ENCODE measurements at places on chromosomes 6 and 20. TPM values are rescaled to one million over a fixed set of nuclear protein-coding genes. Genes with fewer than 3 reads are reported as not detected.

- no peak overlapping the region for H3K4me3 ChIP-seq
- H3K4me1 ChIP-seq, result no peaks in the 10 kb centered on the region
- H3K27me3 ChIP-seq, result peaks cover 60% of the 10 kb centered on the region
Measured at GRCh38 chr20:60553095-60553494, 594.9 kb downstream of the CDH26 start.

DNA sequence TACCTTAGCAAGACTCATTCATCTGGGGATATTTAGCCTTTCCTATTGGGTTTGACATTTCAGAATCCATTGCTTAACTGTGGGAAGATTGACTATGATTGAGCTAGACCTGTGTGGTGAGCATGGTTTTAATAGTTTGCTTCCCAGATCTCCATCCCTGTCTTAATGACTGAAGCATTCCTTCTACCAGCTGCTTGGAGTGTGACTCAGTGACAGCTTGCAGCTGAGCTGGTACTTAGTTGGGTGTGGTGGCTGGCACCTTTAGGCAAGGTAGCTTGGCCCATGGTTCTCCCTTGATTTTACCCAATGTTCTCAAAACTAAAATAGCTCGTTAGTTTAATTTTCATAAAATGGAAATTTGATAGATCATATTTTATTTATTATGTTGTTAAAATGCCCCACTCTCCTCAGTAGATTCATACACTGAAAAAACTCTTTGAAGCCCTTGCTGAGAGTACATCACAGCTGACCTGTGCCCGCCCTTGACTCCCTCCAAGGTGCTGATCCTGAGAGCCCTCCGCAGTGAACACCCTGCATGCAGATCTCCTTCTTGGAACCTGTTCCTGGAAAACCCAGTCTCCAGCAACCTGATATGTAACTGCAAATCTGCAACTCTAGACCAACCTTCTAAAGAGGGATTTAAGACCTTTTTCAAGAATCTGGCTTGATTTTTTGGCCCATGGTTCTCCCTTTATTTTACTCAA, 19.1 kb downstream of the DOK5 start:
- H3K27ac ChIP-seq, result no peak overlapping the region
- no peaks in the 10 kb centered on the region for H3K4me1 ChIP-seq
- DNase-seq, result no peak
- no peak overlapping the region for H3K4me3 ChIP-seq
- peaks cover 45% of the 10 kb centered on the region for H3K27me3 ChIP-seq

GRCh38 chr6:31972709-31973350, 892 bp upstream of the DXO start:
- DNase-seq, result no peak
- peak overlapping the region; percentile 100 for H3K27ac ChIP-seq
- peaks cover 69% of the 10 kb centered on the region for H3K36me3 ChIP-seq
- H3K27me3 ChIP-seq, result no peaks in the 10 kb centered on the region
- peak overlapping the region; percentile 80 for H3K4me3 ChIP-seq

GRCh38 chr20:23048283-23049200, 930 bp downstream of the THBD start:
- peaks cover 30% of the 10 kb centered on the region for H3K4me1 ChIP-seq
- peaks cover 8% of the 10 kb centered on the region for H3K36me3 ChIP-seq
- DNase-seq, result no peak
- H3K4me3 ChIP-seq, result peak overlapping the region; percentile 74

- H3K4me1 ChIP-seq, result peaks cover 15% of the 10 kb centered on the region
- no peak for DNase-seq
- no peaks in the 10 kb centered on the region for H3K27me3 ChIP-seq
- no peaks in the 10 kb centered on the region for H3K36me3 ChIP-seq
- no peak overlapping the region for H3K4me3 ChIP-seq
Measured at GRCh38 chr20:15199698-15200097, 862.3 kb upstream of the FLRT3 start.

GRCh38 chr20:19284400-19285178, 72.1 kb downstream of the SLC24A3 start:
- no peak overlapping the region for H3K4me3 ChIP-seq
- H3K36me3 ChIP-seq, result no peaks in the 10 kb centered on the region
- DNase-seq, result no peak

- DNase-seq, result peak; percentile 14
- H3K27me3 ChIP-seq, result no peaks in the 10 kb centered on the region
- peak overlapping the region; percentile 15 for H3K4me3 ChIP-seq
- peaks cover 15% of the 10 kb centered on the region for H3K36me3 ChIP-seq
- peak overlapping the region; percentile 54 for H3K27ac ChIP-seq
Measured at GRCh38 chr6:41578217-41579087, 32.3 kb downstream of the FOXP4 start.

DNA sequence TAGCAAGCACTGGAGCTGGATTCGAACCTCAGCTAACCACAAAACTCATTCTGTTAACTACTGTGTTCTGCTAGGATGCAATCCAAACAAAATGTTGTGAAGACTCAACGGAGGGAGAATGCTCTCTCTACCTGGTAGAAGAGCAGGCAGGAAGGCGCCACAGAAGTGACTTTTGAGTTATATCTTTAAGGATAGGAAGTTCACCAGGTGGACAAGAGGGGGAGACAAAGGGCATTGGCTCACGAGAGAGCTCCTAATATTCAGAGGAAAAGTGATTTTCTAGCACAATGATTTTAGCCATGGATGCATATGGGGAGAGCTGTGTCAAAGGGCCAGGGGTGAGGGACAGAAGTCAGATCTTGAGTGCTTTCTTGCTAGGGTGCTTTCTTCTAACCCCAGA, 108.4 kb upstream of the MAFB start:
- no peak overlapping the region for H3K27ac ChIP-seq
- peak; percentile 36 for DNase-seq
- no peaks in the 10 kb centered on the region for H3K36me3 ChIP-seq
- peaks cover 5% of the 10 kb centered on the region for H3K4me1 ChIP-seq
- H3K27me3 ChIP-seq, result peaks cover 8% of the 10 kb centered on the region

GRCh38 chr6:151026041-151026663, 160.7 kb downstream of the MTHFD1L start:
- H3K4me1 ChIP-seq, result peaks cover 6% of the 10 kb centered on the region
- no peak overlapping the region for H3K27ac ChIP-seq
- DNase-seq, result no peak
- peaks cover 54% of the 10 kb centered on the region for H3K36me3 ChIP-seq
- H3K4me3 ChIP-seq, result no peak overlapping the region

- DNase-seq, result no peak
- peaks cover 29% of the 10 kb centered on the region for H3K4me1 ChIP-seq
- H3K27ac ChIP-seq, result no peak overlapping the region
- no peaks in the 10 kb centered on the region for H3K27me3 ChIP-seq
- H3K36me3 ChIP-seq, result no peaks in the 10 kb centered on the region
Measured at GRCh38 chr6:134398453-134398852, 80.5 kb upstream of the SGK1 start.

DNA sequence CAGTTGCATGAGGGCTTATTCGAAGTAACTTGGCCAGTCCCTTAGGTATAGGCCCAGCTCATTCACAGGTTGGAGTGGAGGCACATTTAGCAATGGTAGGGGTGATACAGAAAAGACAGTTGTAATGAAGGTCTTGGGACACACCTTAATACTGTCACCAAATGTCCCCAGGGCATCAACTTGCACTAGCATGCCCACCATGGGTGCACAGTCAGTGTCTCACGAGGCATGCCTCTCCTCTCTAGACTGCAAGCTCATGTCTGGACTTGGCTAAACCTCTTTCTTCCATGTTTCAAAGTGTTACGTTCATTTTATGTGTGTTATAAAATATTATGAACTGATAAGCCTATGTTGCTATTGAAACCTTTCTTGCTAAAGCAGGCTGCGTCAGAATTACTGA, 124.0 kb upstream of the ECI2 start:
- H3K4me3 ChIP-seq, result no peak overlapping the region
- H3K4me1 ChIP-seq, result peaks cover 5% of the 10 kb centered on the region
- no peaks in the 10 kb centered on the region for H3K27me3 ChIP-seq

DNA sequence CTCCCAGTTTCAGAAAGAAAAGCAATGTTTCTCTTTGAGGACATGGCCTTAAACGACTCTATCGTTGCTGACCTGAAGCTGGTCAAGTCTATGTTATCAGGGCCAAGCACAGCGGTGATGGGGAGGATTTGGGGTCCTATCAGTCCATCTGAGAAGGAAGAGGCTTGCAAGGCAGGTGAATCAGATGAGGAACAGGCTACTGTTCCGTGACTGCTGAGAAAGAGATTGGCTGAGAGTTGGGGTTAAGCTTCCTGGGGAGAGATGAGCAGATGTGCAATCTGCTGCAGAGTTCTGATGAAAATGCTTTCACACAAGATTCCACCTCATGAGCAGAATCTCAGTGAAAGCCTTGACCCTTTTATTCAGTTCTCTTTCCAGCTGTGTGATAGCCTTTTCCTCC, 168.3 kb upstream of the STMND1 start:
- peaks cover 6% of the 10 kb centered on the region for H3K4me1 ChIP-seq
- DNase-seq, result no peak
- H3K4me3 ChIP-seq, result no peak overlapping the region
- no peaks in the 10 kb centered on the region for H3K36me3 ChIP-seq
- H3K27ac ChIP-seq, result no peak overlapping the region
- H3K27me3 ChIP-seq, result peaks cover 12% of the 10 kb centered on the region

The DOK5 gene
- not detected for total RNA-seq
